ENCODE measurements at places on chromosomes 1 and 21.
A peak's percentile ranks its signal among the peaks of the same experiment; 100 is the strongest.

GRCh38 chr1:33231166-33231565 is 25.1 kb upstream of the ZNF362 start:
- no peak for DNase-seq

DNA sequence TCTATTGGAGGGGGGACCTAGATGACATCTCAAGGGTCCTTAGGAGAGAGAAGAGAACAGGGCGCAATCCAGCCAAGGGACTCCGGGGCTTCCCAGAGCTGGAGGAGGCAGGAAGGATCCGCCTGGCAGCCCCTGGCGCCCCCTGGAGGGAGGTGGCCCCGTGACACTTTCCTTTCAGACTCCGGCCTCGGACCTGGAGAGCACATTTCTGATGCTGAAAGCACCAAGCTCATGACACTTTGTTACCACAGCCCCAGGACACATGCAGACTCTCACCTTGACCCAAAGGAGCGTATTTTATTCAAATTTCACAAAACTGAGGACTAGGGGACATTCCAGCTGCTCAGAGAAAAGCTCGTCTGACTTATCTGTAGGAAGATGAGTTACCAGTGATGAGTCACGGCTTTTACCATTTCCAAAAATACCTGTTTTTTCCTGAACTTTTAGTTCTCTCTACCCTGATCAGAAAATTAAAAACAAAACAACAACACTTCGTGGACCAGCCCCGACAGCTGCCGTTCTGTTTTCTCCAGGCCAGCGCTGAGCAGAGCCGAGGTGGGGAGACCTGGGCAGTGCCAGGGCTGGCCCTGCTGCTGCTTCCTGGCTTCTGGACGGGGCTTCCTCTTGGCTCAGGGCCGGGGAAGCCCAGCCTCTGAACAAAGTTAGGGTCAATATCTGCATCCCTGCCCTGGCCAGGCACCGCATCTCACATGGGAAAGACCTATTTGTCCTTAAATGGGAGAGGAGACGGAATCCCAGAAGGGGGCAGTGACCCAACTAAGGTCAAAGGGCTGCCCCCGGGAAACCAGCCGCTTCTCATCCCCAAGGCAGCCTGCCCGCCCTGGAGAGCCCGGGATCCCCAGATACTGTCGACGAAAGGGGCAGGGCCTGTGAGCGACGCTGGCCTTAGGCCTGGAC is 21.6 kb upstream of the POFUT2 start:
- DNase-seq = peak; percentile 76

GRCh38 chr1:184574588-184574987 is 180.1 kb downstream of the EDEM3 start:
- DNase-seq = no peak

- DNase-seq = no peak
Observed at GRCh38 chr1:185676969-185677368, 57.2 kb upstream of the HMCN1 start.

- no peak for DNase-seq
Observed at GRCh38 chr1:36482724-36483388, at the start of gene CSF3R. Gene CSF3R (minus strand): TSS chr1:36482913. CDS start chr1:36479496, 3,417 bp downstream.

DNA sequence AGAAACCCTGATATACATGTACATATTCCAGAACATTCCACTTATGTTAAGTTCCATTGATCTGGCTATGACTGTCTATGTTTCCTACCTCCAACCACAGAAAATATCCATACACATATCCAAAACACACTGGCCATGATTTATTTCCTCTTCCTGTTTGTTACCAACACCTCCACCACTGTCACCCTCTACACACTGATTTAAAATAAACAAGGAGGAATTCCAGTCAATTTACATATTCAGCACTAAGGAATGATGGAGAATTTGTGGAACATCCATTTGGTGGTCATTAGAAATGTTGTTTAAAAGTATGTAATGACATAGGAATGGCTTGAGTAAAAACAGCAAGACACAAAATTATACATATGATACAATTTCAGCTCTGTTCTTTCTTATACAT is 5.5 kb upstream of the STX6 start:
- DNase-seq = no peak

GRCh38 chr1:60600532-60600931 is 481.8 kb upstream of the NFIA start:
- no peak for DNase-seq

DNA sequence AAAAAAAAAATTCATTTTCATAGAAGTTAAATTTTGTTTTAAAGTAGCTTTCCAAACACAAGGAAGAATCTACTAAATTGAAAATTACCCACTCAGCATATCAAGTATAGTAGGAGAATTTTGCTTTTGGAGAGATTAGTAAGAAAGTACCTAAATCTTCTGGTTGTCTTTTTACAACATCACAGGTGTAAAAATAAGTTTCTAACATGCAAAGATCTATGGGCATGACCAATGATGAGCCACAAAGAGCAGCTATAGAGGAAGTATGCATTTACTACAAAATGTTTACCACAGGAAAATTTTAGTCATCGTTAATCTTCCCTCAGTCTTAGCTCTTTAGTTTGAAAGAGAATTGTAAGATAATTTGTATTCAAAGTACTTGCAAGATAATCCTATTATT is 28.1 kb downstream of the ANGPTL3 start:
- no peak for DNase-seq

DNA sequence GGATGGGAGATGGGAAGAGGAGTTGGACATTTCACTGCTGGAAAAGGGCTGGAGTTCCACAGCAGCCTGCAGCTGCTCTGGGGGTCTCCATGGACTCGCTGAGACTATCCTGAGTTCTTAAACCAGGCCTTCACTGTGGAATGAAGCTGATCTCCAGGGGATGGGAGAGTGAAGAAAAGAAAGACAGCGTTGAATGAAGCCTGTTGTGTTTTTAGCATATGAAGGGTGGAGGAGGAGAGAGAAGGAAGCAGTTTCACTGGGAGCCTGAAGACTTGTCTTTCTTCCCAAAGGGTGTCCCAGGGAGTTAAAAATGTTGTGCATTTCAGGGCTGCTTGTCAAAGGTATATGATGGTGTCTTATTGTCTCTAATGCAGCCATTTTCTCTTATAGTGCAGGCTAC is 9.2 kb downstream of the ROR1 start:
- DNase-seq = no peak

GRCh38 chr1:7534061-7534825 is 236.9 kb upstream of the VAMP3 start:
- DNase-seq = no peak

- no peak for DNase-seq
Observed at GRCh38 chr1:116721451-116722007, 32.7 kb upstream of the CD2 start.

DNA sequence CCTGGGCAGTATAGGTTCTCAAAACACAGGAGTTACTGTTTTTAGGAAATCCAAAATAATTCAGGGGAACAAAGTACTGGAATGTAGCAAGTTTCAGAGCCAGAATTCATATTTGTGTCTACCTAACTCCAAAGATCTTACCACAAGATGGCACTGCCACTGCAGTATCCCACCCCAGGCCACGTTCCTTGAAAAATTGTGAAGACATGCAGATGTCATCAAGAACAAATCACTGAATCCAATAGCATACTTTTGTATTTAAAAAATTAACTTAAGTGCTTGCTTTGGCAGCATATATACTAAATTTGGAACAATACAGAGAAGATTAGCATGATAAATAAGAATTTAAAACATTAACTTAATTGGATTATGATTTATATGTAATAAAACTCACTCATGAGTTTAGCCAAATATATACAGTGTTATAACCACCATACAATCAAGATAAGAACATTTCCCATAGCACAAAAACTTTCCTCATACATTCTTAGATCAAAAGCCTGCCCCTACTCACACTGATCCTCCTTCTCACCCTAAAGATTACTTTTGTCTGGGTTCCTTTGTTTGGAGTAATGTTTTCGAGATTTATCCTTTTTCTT is 209.9 kb downstream of the FAF1 start:
- DNase-seq = peak; percentile 63

DNA sequence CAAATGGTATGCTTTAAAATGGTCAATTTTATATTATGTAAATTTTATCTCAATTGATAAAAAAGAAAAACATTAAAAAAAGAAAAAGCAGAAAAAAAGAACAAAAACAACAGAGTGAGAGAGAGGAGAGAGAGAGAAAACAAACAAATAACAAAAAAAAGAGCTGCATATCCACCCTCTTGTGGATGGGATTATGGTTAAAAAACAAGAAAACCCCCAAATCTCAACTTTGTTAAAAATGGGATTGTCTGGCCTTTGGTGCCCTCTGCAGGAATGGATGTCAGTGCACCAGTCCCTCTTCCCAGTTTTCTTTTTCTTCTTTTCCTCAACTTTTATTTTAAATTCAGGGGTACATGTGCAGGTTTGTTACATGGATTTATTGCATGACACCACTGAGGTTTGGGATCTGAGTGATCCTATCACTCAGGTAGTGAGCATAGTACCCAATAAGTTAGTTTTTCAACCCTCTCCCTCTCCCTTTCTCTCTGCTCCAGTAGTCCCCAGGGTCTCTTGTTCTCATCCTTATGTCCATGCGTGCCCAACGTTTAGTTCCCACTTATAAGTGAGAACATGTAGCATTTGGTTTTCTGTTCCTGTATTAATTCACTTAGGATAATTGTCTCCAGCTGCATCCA is 28.1 kb downstream of the RNF187 start:
- peak; percentile 62 for DNase-seq

DNA sequence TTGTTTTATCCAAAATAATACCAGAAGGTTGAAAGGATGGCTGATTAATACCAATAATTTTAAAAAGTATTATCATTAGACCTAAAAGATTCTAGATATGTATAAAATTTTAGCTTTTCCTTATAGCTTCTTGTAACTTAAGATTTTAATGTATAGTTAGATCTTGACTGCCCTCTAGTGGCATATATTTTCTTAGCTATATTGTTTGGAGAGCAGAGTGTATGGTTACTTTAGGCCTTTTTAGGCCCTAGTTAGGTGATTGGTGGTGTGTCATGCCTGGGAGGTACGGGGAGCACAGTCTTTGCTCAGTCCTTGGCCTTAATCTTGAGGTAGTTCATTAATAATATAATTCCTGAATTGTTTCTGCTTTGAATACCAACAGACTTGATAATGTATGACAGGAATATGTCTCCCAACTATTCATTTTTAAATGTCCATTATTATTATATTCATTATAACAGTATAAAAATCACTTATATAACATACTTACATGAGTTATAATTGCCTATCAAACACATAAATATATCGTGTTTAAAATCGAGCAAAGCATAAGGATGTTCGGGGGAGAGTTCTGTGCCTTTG is 328.4 kb downstream of the ZP4 start:
- peak; percentile 82 for DNase-seq

DNA sequence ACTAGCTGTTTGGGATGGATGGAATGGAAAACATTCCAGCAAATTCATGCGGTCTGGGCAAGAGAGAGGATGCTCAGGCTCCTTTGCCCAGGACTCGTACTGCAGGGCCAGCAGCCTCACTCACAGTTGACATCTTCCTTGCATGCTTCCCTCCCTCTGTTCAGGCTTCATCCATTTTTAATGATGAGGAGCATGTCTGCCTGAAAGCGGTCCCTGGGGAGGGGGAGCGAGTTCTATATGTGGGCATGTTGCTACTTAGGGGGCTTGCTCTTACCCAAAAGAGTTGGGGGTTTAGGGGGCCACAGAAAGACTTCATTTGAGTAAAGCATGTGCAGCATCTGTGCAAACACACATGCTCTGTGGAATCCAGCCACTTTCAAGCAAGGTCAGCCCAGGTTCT is 98.2 kb downstream of the HMGB4 start:
- no peak for DNase-seq

GRCh38 chr1:66695116-66695515 is 57.1 kb upstream of the DYNLT5 start:
- DNase-seq = peak; percentile 18

Measured in SK-MEL-5 (cell line).